HL-60 (cell line): ENCODE measurements at places on chromosomes 1 and 21.

GRCh38 chr1:198937231-198938031 lies 298.6 kb downstream of the PTPRC start:
- DNase-seq: peak; percentile 90

DNA sequence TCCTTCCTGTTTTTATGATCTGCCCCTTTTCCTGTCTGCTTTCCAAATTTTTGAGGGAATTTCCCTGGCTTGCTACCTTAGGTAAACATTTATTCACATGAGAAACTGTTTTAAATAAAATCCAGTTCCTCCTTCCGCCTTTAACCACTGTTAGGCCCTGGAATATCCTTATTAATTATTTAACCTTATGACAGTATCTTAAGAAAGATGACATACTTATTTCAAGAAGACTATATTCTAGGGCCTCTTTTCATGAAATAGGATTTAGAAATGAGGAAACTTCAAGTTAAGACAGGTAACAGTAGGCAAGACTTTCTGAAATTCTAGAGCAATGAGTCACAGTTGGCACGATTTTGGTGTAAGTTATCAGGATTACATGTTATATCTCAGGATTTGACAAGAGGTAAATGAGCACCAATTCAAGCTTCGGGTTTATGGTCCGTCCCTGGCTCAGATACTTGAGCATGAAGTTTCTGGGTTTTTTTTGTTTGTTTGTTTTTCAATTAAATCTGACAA lies 2.0 kb upstream of the TNFSF18 start:
- no peak for DNase-seq

DNA sequence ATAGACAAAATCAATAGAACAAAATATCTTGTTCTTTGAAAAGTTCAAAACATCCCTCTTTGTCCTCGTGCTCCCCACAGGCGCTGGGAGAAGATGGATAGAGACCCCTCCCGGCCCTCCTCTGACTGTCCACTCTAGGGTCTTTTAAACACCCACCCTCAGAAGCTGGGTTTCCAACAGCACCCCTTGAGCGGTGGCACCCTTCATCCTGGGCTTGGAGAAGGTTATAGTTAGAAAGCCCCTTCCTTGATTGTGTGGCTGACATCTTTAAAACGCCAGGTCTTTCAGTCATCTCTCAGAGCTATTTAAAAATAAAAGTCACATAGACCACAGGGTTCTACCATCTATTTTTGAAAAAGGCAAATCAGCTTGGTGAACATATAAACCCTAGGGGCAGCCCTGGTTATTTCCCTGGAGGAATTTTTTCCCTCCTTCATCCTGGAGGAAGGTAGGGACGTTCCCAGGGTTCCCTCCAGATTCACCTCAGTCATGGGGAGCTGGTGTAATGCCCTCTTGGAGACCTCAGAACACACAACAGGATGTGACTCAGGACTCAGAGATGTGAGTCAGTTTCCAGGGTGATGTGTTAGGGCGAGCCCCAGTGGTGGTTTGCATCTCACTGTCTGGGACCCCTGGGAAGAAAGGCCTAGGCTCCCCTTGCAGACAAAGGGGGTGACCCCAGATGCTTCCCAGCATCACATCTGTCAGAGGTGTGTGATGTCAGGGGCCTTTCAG lies 138.5 kb downstream of the CLIC6 start:
- DNase-seq: no peak

DNA sequence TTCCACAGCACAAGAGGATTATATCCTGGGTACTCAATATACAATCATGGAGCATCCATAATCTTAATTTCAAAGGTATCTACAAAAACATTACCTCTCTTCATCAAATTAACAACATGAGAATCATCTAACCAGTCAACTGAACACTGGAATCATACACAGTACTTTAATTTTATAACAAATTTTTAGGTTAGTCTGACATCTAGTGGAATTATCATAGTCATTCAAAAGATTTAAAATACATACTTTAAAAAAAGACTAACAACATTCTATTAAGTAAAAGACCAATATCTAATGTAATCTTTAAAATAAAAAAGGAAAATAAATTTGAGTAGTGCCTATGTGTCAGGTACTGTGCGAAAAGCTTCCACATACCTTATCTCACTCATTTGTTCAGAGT lies 16.8 kb upstream of the SH3GLB1 start:
- no peak for DNase-seq

DNA sequence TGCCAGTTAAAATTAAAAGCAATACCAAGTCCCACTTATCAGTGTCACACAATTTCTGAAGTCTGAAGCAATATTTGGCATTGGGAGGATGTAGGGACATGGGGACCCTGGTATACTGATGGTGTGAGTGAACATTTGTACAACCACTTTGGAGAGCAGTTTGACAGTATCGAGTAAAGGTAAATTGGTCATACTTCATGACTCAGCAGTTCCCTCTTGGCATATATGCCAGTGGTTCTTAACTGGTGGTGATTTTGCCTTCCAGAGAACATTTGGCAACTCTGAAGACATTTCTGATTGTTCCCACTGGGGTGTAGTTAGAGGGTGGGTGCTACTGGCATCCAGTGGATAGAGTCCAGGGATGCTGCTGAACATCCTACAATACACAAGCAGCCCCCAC lies 19.7 kb downstream of the FMOD start:
- no peak for DNase-seq

DNA sequence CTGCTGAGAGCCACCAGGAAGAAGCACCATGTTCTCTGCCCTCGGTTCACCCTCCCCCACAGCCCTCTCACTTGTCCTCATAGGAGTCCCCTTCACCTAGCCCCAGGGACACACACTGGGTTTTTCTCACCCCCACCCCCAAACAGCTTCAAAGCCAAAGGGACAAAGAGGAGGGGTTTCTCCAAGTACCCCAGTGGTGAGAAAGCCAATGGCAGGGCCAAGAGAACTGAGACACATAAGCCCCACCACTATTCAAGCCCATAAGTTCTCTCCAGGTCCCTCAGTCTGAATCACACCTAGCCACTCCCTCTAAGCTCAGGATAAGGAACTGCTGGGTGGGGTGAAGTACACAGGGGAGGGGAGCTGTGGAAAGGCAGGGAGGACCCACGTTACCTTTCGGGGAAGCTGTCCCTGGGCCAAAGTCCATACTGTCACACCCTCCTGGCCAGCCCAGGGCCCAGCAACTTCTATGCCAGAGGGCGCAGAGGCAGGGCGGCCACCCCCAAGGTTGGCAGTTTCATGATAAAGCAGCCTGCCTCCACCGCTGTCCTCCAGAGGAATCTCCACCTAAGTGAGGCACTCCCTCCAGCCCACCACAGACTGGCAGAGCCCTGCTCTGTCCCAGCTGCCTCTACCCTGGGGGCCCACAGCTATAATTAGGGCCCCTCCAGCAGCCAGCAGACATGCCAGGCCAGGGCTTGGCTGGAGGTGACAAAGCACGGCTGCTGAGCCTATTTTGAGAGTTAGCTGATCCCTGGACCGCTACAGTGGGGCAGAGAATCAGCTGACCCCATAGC lies 39.0 kb upstream of the PPP1R15B start:
- DNase-seq: no peak

GRCh38 chr1:220203816-220204215 lies 68.4 kb downstream of the RAB3GAP2 start:
- DNase-seq: no peak

DNA sequence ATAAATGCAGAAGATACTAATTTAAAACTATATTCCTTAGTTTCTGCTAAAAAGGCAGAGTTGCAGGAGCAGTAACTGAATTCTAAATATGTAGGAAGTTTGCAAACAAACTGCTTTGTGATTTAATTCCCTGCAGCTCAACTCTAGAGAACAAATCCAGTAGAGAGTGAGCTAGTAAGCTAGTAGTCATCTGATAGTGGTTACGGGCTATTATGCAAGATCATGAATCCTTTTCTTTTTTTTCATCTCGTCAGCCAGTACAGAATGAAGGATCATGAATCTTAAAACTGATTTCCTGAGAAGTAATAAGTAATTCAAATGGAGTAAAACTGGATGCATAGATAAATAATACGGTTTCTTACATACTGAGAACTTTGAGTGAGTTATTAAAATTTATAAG lies 3.3 kb downstream of the DPH5 start:
- DNase-seq: no peak

DNA sequence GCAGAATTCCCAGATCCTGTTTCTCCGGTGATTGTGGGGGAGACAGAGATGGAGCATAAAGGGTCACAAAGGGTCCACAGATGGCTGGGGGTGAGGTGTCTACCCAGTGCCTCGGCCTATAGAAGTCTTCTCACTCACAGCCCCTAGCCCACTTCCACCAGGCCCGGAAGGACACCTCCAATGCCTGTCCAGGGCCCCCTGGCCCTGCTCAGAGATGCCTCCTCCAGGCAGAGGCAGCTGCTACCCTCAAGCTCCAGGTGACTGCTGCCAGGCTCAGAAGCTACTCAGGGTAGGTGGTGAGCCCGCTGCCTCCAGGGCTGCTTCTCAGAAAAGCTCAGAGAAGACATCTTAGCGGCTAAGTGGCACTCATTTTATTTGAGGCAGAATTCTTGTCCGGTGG lies 22.0 kb upstream of the ZC3H12A start:
- DNase-seq: no peak

DNA sequence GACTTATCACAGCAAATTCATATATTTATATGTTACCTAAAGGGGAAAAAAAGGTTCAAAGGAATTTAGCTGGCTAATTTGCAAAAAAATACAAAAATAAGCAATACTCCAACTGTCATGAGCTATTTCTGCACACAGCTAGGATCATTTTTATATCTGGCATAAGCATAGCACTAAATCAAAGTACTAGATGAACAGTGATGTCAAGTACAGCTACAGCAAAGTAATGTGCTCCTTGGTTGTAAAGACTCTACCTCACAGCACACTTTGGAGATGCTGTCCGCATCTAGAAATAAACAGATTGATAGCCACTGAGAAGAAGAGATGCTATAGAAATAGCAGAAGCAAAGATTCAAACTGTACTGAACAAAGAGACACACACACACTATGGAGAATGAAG lies 125.4 kb downstream of the TGFBR3 start:
- DNase-seq: no peak

- DNase-seq: no peak
Observed at GRCh38 chr1:232655028-232655745, 25.3 kb upstream of the SIPA1L2 start.

DNA sequence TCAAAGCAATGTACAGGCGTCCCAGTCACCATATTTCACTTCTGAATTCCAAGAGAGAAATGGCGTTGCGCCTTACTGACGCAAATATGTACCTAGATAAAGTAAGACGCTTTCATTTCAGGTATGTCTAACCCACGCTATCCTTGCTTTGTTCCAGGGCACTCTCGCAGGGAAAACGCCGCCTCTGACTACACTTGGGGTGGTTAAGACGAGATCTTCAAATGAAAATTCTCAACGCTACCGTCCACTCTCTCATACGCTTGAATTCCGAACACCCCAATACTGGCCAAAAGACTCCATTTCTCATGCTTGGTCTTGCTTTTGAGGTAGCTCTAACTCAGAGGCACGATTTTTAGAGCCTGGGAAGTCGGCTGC lies 736 bp upstream of the ZMPSTE24 start:
- no peak for DNase-seq

DNA sequence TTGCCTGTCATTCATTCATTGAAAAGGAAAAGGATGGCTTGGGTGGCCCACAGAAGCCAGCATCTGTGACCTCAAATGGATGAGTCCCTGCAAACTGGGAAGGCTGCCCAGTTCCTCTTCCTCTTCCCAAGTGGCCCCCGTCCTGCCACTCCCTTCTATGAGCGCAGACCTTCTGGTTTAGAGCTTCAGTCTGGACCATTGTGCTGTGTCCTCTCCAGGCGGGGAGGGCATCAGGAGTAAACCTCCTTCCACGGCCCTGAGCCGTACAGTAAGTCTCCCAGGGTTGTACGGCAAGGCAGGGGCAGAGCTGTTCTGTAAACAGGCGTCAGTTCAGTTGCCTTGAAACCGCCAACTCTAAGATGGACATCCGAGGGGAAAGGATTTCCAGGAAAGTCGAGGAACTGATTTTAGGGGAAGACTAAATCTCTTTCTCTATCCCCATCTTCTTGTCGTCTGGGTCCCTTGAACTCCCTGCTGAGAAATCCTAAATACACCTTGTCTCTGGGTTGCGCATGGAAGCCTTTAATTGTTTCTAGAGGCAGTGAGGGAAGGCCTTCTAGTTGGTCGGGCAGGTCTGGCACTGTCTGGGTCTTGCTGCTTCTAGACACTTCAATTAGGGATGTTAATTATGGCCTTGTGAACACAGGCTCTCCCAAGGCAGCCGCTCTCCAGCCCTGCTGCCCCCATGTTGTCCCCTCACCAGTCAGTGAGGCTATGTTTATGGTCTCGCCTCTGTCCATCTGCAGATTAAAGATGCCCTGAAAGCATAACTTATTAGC lies 22.1 kb downstream of the SOX13 start:
- no peak for DNase-seq

DNA sequence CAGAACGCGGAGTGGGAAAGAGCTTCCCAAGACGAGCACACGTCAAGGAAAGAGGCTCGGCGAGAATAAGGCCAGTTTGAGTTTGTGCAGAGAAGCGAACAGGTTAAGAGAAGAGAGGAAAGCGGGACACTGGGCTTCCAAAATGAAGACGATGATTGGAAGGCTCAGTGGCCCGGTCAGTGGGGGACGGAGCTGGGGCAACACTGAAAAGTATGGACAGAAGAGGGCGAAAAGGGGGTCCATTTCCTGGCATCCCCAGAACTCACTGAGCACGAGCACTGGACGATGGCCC lies 258 bp downstream of the CCT3 start:
- no peak for DNase-seq

- DNase-seq: no peak
Observed at GRCh38 chr21:29145354-29145782, 14.9 kb downstream of the MAP3K7CL start.

- DNase-seq: no peak
Observed at GRCh38 chr1:213649373-213649772, 338.4 kb upstream of the PROX1 start.

- no peak for DNase-seq
Observed at GRCh38 chr1:7405844-7406500, 365.1 kb upstream of the VAMP3 start.

- peak; percentile 32 for DNase-seq
Observed at GRCh38 chr1:169312084-169312954, 55.3 kb downstream of the NME7 start.

DNA sequence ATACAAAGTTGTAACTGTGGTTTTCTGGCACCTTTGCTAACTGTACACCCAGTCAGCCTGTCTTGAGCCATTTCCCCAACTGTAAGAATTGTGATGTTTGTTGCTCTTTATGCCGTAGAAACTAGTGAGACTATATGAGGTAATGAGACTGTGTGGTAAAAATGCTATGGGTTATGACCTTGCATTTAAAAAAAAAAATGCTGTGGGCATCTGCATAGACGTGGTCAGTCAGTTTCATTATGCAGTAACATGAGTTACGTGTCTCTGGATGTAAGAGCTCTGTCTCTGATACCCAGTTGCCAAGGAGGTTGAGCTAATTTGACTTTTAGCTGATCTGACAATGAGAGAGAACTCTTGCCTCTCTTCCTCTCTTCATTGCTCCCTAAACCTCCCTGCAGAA lies 80.6 kb upstream of the LAMC2 start:
- no peak for DNase-seq

DNA sequence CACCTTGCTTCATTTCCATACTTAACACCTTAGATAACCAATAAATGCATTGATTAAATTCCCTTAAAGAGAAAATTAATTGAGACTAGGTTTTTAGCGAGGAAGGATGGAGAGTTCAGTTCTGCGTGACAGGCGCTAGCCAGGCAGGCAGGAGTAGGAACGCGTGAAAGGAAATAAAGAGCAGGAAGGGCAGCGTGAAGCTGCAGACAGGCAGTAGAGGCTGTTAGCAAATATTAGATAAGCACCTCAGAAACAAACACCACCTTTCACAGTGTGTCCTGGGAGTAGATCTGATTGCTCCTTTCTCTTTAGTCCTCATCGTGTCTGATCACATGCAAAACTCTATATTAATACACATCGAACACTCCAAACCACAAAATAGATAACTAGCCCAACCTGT lies 282.7 kb upstream of the ADGRL2 start:
- DNase-seq: no peak
